ENCODE measurements at places on chromosomes 7 and 10.

- no peak for DNase-seq
Measured at GRCh38 chr7:155368894-155369600, 71.4 kb downstream of the INSIG1 start.

DNA sequence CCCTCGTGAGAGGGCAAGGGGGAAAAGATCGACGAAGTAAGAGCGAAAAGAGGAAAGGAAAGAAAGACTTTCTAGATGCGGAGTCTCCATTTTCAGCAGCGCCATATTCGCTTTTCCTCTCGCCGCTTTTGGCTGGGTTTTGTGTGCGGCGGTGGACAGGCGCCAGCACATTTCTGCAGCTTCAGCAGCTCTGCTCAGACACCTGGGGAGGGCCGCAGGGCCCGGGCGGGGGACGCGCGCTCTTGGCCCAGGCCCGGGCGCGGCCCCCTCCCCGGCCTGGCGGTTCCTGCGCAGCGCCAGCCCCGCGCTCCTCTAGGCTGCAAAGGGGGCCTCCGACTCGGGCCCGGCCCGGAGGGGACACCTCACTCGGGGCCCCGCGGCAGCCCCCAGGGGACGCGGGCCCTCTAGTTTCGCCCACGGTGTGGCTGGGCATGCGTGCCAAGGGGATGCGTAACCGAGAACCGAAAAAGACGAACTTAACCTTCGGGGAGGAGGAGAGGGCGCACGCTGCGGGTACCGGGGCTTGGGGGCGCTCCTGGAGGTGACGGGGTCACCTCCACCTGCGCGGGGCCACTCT, 34.5 kb upstream of the EBLN1 start:
- peak; percentile 62 for DNase-seq

DNA sequence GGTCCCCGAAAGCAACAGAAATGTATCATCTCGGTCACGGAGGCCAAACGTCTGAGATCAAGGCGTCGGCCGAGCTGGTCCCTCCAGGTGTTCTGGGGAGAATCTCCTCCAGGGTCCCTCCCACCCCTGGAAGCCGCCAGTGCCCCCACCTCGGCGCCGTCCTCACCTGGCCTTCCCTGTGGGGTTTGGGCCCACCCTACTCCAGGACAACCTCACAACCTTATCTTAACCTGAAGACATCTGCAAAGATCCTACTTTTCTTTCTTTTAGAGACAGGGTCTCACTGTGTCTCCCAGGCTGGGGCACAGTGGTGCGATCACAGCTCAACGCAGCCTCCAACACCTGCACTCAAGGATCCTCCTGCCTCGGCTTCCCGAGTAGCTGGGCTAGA, 33.4 kb downstream of the ADAP1 start:
- DNase-seq = no peak

DNA sequence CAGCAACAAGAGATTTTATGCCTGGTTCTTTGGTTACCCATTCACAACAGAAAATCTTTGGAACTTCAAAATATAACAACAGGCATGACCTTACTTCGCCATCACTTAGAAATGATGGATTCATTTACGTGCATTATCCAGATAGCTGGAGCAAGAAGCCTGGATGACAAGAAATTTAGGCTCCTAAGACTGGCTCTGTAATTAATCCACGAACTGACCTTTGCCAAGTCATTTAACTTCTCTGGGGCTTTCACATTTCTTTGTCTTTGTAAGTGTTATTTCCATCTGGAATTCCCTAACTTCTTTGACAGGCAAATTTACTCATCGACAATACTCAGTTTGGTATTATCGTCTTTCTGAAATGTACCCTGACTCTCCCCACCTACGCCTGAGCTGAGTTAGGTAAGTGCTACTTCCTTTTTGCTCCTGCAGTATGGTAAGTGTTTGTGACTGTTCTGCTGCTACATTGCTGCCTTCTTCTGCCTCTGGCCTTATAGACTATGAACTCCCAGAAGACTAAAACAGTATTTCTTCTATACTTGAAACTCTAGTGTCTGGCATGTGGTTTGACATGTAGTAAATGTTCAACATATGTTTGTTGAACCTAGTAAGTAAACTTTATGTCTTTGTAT, 5.5 kb upstream of the MDFIC start:
- DNase-seq = peak; percentile 10

DNA sequence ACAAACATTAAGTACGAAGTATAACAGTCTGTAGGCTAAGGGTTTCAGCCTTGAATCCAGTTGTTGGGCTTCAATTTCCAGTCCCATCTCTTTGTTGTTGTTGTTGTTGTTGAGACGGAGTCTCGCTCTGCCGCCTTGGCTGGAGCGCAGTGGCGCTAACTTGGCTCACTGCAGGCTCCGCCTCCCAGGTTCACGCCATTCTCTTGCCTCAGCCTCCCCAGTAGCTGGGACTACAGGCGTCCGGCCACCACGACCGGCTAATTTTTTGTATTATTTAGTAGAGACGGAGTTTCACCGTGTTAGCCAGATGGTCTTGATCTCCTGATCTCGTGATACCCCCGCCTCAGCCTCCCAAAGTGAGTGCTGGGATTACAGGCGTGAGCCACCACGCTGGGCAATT, 464.9 kb downstream of the ANKRD7 start:
- no peak for DNase-seq

DNA sequence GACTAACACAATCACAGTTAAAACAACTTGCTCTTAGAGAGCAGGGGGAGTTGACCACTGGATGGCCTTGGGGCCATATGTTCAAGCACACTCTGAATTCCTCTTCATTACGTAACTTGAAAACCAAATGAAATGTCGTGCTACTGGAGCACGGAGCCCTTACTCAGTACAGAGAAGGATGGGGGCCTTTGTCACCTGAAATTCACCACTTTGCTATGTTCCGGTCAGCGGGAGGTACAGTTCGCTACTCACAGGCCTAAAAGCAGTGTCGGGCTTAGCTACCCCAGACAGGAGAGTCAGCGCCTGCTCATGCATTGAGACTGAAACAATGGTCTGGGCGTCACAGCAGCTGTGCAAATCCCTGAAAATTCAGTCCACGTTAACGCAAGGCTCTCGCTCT, 39.6 kb downstream of the GLI3 start:
- no peak for DNase-seq

- peak; percentile 11 for DNase-seq
Measured at GRCh38 chr10:4059471-4060138, 274.6 kb upstream of the KLF6 start.

GRCh38 chr10:112917681-112918080, 32.4 kb upstream of the TCF7L2 start:
- DNase-seq = no peak

All from stimulated activated CD4-positive, alpha-beta T cell treated with anti-CD3 and anti-CD28 coated beads, Interleukin-15, amount 100 ng/mL, for 1 hour (primary cell).